ENCODE measurements at places on chromosomes 5 and 9.

- peak; percentile 48 for DNase-seq
These were observed 134.7 kb upstream of the DMRT1 start for GRCh38 chr9:706606-707459.

DNA sequence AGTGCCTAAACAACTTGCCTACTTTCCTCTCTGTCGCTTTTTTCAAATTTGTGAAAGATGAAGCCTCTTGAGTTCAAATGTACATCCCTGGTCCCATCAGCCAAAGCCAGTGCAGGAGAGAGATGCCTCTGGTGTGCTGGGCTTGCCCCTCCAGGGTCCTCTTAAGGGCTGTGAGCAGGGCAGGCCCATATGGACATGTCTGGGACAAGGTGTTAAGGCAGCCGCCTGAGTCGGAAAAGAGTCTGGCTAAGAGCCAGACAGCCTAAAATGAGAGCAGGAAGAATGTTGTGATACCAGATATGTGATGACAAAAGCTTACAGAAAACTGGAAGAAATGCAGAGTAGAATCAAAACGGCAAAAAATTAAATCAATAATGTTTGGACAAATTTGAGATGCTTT lies 72.5 kb downstream of the APTX start:
- DNase-seq, result no peak

DNA sequence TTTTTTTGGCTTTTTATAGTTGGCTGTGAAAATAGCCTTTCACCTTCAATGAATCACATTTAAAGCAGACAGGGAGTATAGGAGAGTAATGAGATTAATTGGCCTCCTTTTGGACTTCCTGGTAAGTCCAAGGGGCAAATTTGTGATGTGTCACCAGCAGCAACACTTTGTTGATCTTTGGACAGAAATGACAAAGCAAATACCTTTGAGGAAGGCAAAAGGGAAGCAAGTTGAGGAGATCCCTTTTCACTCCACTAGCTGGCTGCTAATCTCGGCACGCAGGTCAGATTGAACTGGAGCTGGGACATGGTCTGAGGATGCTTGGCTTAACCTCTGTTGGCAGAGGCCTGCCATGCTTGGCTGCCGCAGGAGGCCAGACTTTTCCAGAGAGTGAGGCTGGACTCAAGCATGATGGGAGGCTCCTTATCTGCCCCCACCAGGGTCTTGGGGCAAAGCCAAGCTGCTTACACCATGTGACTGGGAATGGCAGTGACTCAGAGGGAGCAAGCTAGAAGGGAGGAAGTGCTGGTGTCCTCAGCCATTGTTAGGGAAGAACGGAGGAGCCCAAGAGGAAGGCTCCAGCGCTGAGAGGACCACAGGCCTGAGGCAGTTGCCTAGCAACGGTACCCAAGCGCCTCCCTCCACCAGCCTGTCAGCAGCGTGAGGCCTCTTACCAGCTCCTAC lies 174.5 kb upstream of the MAP1B start:
- peak; percentile 84 for DNase-seq

GRCh38 chr9:3879726-3880505 lies 354.1 kb upstream of the RFX3 start:
- DNase-seq, result no peak

- no peak for DNase-seq
These were observed 543.1 kb downstream of the TLE1 start for GRCh38 chr9:81146241-81146640.

GRCh38 chr9:78791779-78792178 lies 494.9 kb downstream of the PSAT1 start:
- no peak for DNase-seq

Data from brain microvascular endothelial cell (primary cell).